ENCODE measurements at places on chromosomes 11 and 22.
A peak's percentile ranks its signal among the peaks of the same experiment; 100 is the strongest.

DNA sequence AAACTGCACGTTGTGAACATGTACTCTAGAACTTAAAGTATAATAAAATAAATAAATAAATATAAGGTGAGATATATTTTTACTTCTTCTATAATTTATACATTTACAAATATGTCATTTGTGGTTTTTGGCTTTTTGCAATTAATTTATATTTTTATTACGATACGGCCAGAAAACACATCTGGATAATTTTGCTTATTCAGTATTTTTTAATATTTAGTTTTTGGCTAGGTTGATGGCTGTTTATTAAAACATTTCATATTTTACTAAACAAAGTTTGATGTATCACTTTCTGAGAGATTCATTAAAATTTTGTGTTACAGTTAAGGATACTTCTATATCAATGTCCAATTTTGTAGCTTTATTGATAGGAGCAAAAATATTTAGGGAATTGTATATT, 15.7 kb upstream of the TYR start:
- no peak for DNase-seq

- peak; percentile 81 for DNase-seq
These were observed 432 bp upstream of the GRK2 start for GRCh38 chr11:67265633-67266448.

DNA sequence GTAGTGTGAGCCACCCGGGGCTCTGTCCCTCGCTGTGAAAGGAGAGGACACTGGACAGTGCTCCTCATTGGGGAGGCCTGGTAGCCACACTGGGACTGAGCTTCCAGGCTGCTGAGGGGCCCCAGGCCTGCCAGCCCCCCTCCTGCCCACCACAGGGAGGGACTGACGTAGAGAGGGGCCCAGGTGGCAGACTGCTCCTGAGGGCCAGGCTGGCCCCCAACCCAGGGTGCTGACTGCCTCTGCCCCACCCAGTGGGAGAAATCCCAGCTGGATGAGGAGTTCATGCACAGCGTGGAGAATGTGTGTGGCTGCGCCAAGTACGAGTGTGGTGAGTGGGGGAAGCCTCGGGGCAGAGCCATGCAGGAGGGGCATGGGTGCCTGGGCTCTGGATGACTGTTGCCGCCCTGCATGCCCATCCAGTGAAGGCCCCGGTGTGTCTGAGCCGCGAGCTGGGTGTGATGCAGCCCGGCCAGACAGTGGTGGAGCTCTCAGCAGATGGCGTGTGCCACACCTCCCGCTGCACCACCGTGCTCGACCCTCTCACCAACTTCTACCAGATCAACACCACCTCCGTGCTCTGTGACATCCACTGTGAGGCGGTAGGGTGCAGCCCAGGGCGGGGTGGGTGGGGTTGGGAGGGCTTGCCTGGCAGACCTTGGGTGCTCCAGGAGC, 78.7 kb upstream of the MYOD1 start:
- DNase-seq, result no peak

DNA sequence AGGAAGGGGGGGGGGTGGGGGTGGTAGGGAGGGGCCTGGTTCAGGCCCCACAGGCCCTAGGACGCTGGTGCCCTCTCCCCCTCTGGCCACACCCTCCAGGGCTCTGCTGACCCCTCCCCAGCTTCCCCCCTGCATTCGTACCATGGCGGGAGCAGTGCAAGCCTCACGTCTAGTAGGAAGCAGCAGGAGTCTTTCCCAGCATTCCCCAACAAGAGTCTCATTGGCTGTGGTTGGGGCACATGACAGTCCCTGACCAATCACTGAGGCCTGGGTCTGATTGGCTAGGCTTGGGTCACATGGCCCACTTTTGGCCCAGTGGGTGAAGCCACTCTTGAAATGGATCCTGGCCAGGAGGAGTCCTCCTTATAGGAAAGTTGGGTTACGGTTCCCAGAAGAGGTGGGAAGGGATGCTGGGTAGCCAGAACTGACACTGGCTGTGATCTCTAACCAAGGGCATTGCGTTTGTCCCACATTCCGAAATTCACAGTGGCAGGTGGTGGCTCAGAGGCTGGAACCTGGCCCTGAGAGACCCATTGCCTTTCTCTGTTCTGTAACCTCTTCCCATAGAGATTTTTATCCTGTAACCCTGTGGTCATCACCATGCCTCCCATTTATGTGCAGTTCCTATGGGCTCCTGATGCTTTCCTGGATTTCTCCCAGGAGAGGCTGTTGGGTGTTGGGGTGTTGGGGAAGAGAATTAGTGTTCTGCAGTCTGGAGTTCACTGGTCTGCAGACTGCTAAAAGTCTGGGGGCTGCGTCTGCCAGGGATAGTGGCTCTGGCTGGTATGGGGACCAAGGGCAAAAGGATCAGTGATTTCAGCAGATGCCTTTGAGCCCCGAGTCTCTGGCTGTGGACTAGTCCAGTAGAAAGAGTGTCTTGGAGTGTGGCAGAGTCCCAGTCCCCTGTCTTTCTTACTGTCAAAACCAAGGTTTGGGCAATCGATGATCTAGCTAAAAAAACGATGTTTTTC, 58.9 kb upstream of the MYEOV start:
- no peak for DNase-seq

DNA sequence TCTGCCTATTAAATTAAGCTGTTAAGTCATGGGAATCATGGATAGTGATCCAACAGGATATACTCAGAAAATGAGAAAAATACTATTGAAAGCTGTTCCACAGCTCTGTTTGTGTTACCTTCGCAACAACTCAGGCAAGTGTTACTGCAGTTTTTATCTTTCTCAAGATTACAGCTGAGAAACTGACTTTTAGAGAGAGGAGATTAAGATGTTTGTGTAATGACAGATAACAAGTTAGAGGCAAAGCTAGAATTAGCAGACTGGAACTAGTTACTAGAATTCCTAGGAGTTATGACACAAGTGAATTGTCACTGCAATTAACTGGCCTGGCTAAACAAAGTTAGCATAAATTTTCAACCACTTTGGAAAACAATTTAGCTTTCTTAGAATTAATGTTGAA, 1.6 kb downstream of the SLN start:
- no peak for DNase-seq

GRCh38 chr22:19973551-19974267, 32.1 kb upstream of the TXNRD2 start:
- DNase-seq, result no peak

Measured in CD4-positive, alpha-beta T cell treated with Interleukin-15 for 4 hours (primary cell).